ENCODE measurements at places on chromosomes 1 and 21. TPM values are rescaled to one million over a fixed set of nuclear protein-coding genes. Genes with fewer than 3 reads are reported as not detected.
A peak's percentile ranks its signal among the peaks of the same experiment; 100 is the strongest.

The LRRC71 gene
- polyA plus RNA-seq = not detected

GRCh38 chr1:54545916-54546635 lies 2.0 kb upstream of the ACOT11 start:
- H3K27ac ChIP-seq = no peak overlapping the region
- H3K4me1 ChIP-seq = peaks cover 23% of the 10 kb centered on the region
- no peak for DNase-seq
- no peaks in the 10 kb centered on the region for H3K27me3 ChIP-seq

DNA sequence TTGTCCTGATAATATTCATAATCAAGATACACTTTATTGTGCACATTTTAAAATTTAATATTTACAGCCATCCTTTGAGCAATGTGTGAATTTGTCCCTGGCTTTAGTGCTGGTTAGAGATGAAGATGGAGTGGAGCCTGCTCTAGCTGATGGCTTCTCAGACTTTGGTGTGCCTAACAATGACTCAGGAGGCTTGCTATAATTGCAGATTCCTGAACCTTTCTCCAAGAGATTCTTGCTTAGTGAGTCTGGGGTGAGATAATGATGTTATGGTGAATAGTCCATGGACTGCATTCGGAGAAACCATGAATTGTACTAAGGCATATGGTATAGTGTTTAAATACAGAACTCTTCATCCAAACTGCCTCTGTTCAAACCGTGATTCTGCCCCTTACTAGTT lies 307.1 kb downstream of the PAPPA2 start:
- H3K27me3 ChIP-seq = no peaks in the 10 kb centered on the region
- no peak overlapping the region for H3K4me3 ChIP-seq
- H3K4me1 ChIP-seq = no peaks in the 10 kb centered on the region

- no peak overlapping the region for H3K4me3 ChIP-seq
- H3K36me3 ChIP-seq = no peaks in the 10 kb centered on the region
- H3K27ac ChIP-seq = peak overlapping the region; percentile 32
- no peaks in the 10 kb centered on the region for H3K4me1 ChIP-seq
- no peaks in the 10 kb centered on the region for H3K27me3 ChIP-seq
- DNase-seq = no peak
Observed at GRCh38 chr1:184945678-184946412, 28.5 kb downstream of the NIBAN1 start.

DNA sequence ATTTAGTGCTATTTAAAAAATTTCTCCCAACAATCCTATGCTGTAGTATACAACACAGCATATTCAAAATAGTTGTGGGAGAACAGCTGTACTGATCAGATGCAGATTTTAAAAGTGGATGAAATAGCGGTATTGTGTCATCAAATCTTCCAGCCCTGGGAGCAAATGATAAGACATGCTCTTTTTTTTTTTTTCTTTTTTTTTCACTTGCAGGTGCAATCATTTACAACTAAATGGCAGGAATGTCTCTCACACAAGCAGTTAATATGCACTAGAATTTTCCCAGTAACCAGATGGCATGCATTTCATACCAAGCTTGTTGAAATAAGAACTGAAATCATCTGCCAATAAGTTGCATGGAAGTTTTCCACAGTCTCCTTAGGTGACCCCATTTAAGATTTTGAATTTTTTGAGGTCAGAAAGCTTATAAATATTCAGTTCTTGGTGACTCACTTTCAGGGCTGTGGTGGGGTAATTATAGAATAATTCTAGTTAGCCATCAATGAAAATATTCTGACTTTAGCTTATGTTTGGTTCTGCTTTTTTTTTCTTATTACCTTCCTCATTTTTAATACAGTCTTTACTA lies 623.9 kb upstream of the NR5A2 start:
- no peak for DNase-seq
- H3K27ac ChIP-seq = no peak overlapping the region
- H3K4me1 ChIP-seq = no peaks in the 10 kb centered on the region
- H3K36me3 ChIP-seq = no peaks in the 10 kb centered on the region

GRCh38 chr21:40335704-40336103 lies 468.5 kb downstream of the PCP4 start:
- no peak overlapping the region for H3K27ac ChIP-seq
- H3K4me3 ChIP-seq = no peak overlapping the region
- H3K4me1 ChIP-seq = no peaks in the 10 kb centered on the region
- H3K27me3 ChIP-seq = no peaks in the 10 kb centered on the region

The NDUFS5 gene
- 535 TPM for polyA plus RNA-seq

DNA sequence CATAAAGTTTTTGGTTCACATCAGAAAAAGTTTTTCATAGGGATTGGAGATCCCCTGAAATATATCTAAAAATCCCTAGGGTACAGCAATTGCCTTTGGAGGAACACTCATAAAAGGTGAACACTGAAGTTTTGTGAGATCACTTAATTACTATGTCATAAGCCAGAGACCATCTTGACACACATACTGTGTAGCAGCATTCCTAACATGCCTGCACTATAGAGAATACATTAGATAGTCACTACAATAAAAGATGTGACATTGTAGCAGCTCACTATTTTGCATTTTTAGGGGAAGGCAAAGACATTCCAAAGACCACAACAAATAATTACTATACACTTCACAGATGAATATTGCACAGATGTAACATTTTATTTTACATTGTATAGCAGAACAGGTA lies 779.9 kb downstream of the KCNT2 start:
- H3K4me3 ChIP-seq = no peak overlapping the region
- no peak overlapping the region for H3K27ac ChIP-seq
- no peaks in the 10 kb centered on the region for H3K36me3 ChIP-seq
- no peaks in the 10 kb centered on the region for H3K4me1 ChIP-seq
- no peaks in the 10 kb centered on the region for H3K27me3 ChIP-seq

DNA sequence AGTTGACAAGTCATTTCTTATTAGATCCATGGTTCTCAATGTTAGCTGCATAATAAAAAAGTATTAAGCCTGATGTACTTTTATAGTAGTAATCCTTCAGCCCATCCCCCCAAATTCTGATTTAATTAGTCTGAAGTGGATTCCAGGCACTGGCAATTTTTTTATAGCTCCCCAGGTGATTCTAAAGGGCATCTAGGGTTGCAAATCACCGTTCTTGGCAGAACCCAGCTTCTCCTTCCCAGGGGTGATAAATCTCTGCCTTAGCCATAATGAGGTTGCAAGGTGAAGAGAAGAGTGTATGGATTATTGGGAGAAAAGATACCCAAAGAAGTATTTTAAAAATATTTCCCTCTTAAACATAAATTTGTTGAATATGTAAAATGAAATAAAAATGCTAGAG lies 43.0 kb upstream of the RXRG start:
- no peaks in the 10 kb centered on the region for H3K27me3 ChIP-seq
- H3K4me3 ChIP-seq = no peak overlapping the region
- H3K4me1 ChIP-seq = no peaks in the 10 kb centered on the region
- no peak for DNase-seq
- no peaks in the 10 kb centered on the region for H3K36me3 ChIP-seq

DNA sequence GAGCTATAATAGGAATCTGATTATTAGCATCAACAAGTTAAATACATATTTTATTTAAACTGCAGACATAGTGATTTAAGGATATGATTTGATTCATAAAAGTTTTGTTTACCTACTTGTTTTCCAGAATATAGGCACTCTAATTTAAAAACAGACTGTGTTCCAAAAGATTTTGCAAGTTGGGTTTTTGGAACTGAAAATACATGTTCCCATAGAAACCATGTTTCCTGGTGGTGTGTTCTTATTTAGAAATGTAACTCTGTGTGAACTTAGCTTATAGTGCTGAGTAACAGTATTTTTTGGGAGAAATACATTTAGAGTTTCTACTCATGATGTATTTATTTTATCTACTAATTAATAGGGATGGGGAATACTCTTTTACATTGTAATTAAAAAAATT lies 21.8 kb downstream of the USP25 start:
- H3K4me1 ChIP-seq = peaks cover 17% of the 10 kb centered on the region
- H3K4me3 ChIP-seq = no peak overlapping the region
- DNase-seq = no peak
- no peaks in the 10 kb centered on the region for H3K36me3 ChIP-seq

DNA sequence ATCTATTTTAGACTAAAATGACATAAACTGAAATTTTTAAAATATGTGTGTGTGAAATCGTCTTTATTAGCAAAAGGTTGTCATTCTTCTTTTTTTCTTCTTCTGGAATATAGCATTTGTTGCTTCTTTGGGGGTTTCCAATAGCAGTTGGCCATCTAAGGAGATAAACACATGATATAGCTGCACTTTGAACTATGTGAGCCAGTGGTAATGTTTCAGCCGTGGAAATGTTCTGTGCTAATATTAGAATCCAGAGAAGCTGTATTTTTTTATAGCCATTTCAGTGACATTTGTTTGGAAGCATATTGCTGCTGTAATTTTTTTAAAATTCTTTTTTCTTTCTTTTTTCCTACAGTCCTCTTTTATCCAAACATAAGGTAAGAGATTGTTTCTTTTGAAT lies 75.1 kb downstream of the CNST start:
- H3K27me3 ChIP-seq = no peaks in the 10 kb centered on the region
- peaks cover 4% of the 10 kb centered on the region for H3K4me1 ChIP-seq
- H3K36me3 ChIP-seq = no peaks in the 10 kb centered on the region
- DNase-seq = no peak
- no peak overlapping the region for H3K27ac ChIP-seq

GRCh38 chr1:246588159-246588721 lies 22.0 kb downstream of the CNST start:
- DNase-seq = no peak
- no peaks in the 10 kb centered on the region for H3K27me3 ChIP-seq
- H3K36me3 ChIP-seq = no peaks in the 10 kb centered on the region
- H3K4me3 ChIP-seq = no peak overlapping the region
- peaks cover 12% of the 10 kb centered on the region for H3K4me1 ChIP-seq
